ENCODE measurements at places on chromosomes 11 and 22.

DNA sequence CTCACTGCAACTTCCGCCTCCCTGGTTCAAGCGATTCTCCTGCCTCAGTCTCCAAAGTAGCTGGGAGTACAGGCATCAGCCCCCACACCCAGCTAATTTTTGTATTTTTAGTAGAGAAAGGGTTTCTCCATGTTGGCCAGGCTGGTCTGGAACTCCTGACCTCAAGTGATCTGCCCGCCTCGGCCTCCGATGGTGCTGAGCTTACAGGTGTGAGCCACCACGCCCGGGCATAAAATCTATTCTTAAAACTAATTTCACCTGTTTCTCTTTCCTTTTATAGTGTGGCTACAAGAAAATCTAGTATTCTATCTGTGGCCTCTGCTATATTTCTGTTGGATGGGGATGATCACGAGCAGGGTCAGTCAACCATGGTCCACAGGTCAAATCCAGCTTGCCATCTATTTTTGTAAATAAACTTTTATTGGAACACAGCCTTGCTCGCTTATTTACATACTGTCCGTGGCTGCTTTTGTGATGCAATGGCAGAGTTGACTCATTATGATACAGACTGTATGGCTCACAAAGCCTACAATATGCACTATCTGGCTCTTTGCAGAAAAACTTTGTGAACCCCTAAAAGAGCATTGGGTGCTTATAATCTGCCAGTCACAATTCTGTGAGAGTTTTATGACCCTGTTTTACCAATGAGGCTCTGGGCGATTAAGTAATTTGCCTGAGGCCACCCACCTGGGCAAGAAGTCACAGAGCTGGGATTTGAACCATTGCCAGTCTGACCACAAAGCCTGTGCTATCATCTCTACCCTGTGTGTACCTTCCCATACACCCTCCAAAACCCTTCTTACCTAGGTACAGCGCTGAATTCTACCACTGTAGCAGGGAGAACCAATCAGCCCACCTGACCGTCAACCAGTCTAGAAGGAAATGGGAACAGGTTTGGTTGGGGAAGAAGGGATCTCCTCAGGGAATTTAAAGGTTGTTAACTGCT is 28.3 kb downstream of the SLC1A2 start:
- peak; percentile 89 for DNase-seq

GRCh38 chr11:134506046-134506445 is 94.0 kb upstream of the B3GAT1 start:
- no peak for DNase-seq

GRCh38 chr11:118921121-118921928 is 4.4 kb downstream of the BCL9L start:
- peak; percentile 90 for DNase-seq

GRCh38 chr11:116838321-116839084 is 1.1 kb upstream of the APOA1 start:
- no peak for DNase-seq

DNA sequence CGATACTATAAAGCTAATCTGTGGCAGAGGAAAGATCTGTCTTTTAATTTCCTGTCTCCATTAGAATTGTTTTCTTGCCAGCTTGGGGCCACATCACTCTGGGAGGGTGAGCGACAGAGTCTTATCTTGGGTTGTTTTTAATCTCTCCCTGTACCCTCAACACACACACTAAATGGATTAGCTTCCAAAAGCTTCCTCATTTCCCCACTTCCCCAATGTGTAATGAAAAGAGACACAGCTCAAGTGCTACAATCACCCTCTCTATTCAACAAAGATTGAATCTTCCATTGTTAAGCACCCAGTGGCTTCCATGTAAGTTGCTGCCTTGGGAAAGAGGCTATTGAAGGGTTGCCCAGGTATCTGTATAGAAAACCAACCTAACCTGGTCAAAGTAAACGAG is 6.1 kb upstream of the ASCL3 start:
- DNase-seq = no peak

GRCh38 chr11:80282643-80283042 is 841.8 kb upstream of the TENM4 start:
- DNase-seq = no peak

GRCh38 chr11:112817376-112817775 is 143.8 kb upstream of the NCAM1 start:
- no peak for DNase-seq
